Thoracic aorta (tissue), 2 donors: ENCODE measurements at places on chromosomes 2 and 18. TPM values are rescaled to one million over a fixed set of nuclear protein-coding genes. Genes with fewer than 3 reads are reported as not detected.

CLASP1 gene
- total RNA-seq: 113 TPM

ACTR1B gene
- total RNA-seq: 128 TPM

ELP2 gene
- total RNA-seq: 66.6 TPM

ASXL3 gene
- 7.3 TPM for total RNA-seq

BCL2 gene
- 22.9 TPM for total RNA-seq

PROM2 gene
- 3.5 TPM for total RNA-seq

TRAF3IP1 gene
- total RNA-seq: 23.7 TPM

HSBP1L1 gene
- 11.6 TPM for total RNA-seq
